ENCODE measurements at places on chromosomes 7 and 10.
A peak's percentile ranks its signal among the peaks of the same experiment; 100 is the strongest.

GRCh38 chr7:31729195-31729804, 42.3 kb downstream of the PPP1R17 start:
- DNase-seq = no peak

GRCh38 chr10:3249307-3249889, 76.8 kb upstream of the PITRM1 start:
- DNase-seq = no peak

GRCh38 chr7:50474382-50475160, 24.4 kb upstream of the FIGNL1 start:
- DNase-seq = no peak

- DNase-seq = no peak
Observed at GRCh38 chr7:82729172-82730030, 285.8 kb upstream of the CACNA2D1 start.

- no peak for DNase-seq
Observed at GRCh38 chr7:46229409-46229808, 308.3 kb upstream of the IGFBP3 start.

DNA sequence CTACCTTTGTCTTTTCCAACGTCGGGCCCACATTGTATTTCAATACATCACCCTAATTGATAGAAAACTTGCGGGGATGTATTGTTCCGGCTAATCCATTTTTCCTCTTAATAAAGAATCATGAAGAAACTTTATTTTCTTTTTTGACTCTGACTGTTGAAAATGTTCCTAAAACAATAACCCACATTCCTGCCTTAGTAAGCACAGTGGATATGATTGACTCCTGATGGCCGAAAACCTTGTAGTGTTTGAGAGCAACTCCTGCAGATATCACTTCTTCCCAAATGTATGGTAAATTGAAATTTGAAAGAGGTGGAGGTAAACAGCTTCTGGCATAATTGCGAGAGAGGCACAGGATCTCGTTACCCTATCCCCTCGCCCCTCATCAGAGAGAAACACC, 65.7 kb downstream of the BICC1 start:
- DNase-seq = no peak

GRCh38 chr10:63573068-63573697, 52.0 kb downstream of the REEP3 start:
- DNase-seq = peak; percentile 34

DNA sequence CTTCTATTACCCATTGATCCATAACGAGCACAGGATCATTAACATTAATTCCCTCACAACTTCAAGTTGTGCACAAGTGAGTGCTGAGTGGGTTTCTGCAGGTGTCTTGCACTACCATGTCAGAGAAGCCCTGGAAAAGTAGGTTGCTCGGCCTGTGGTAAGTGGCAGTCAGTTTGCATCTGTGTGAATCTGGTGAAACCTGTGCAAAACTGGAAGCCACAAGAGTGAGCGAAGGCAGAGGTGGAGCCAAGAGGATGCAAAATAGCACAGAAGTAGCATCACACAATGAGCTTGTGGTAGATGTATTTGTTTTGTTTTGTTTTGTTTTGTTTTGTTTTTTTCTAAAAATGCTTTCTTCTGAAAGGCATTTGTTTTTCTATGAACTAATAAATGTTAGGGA, 181.5 kb downstream of the THSD7A start:
- no peak for DNase-seq

GRCh38 chr10:87608756-87609155, 50.9 kb upstream of the PAPSS2 start:
- no peak for DNase-seq

DNA sequence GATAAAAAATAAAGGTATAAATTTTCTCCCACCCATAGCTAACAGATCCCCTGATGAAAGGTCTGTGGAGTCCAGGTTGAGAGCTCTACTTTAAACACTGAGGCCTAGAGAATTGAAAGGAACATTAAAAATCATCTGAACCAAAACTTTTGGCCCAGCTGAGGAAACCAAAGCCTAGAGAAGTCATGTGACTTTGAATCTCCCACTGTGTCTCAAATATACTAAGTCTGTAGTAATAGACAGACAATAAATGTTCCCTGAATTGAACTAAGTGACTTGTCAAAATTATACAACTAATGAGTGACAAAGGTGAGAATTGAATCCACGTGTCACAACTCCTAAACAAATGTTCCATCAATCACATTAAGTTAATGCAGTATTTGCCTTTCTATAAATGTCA, 5.7 kb downstream of the GBX1 start:
- no peak for DNase-seq

- DNase-seq = peak; percentile 70
Observed at GRCh38 chr7:44396931-44397545, 71.6 kb upstream of the CAMK2B start.

DNA sequence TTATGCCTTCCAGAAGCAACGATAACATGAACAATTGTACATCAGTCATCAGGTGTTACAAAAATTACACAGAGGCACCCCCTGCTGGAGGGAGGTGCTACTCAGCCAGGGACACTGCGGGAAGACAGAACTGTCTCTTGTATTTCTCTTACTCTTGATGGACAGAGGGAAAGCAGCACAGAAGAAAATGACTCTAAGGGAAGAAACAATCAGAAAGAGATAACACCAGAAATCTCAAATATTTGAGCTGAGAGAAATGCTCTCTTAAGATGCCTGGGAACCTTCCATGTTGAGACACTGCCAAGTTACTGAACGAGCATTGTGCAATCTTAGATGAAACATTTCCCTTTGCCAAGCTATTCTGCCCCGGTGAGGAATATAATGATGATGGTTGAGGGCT, 227.6 kb upstream of the NPSR1 start:
- DNase-seq = no peak

DNA sequence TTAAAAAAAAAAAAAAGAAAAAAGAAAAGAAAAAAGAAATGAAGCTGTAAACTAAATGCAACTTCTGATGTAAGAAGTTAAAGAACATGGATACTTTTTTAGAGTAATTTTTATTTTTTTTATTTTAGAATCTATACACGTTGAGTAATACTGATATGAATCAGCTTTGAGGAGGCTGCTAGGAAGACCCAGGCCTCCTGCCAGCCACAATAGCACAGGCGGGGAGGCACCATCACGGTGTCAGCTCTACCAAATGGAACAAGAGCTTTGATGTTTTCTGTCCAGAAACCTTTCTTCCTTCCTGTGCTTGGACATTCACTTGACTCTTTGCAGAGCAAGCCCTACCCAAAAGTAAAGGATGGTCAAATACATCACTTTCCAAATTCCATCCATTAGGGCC, 45.3 kb upstream of the EGR2 start:
- DNase-seq = no peak
